ENCODE measurements at places on chromosomes 7 and 10.

DNA sequence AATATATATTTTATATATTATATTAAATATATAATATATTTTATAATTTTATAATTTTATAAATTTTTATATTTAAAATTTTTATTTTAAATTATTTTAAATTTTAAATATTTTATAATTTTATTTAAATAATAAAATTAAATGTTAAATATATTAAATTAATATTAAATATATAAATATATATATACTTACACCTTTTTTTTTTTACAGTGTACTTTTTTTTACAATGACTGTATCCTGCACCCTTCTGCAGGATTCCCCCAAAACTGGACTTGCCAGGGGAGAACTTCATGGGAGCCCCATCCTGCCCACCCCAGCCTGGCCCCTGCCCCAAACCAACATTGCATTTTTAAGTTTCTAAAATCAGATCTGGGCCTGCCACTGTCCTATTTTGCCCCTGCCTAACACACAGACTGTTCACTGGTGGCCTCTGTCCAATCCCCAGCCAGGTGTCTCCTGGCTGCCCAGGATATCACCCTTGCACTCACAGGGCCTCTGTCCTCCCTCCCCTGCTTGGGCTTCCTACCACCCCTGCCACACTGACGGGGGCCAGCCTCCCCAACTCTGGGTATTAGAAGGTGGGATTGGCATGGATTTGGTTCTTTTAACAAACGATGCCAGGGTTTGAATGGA is 138.0 kb downstream of the ADCY1 start:
- DNase-seq, result no peak

DNA sequence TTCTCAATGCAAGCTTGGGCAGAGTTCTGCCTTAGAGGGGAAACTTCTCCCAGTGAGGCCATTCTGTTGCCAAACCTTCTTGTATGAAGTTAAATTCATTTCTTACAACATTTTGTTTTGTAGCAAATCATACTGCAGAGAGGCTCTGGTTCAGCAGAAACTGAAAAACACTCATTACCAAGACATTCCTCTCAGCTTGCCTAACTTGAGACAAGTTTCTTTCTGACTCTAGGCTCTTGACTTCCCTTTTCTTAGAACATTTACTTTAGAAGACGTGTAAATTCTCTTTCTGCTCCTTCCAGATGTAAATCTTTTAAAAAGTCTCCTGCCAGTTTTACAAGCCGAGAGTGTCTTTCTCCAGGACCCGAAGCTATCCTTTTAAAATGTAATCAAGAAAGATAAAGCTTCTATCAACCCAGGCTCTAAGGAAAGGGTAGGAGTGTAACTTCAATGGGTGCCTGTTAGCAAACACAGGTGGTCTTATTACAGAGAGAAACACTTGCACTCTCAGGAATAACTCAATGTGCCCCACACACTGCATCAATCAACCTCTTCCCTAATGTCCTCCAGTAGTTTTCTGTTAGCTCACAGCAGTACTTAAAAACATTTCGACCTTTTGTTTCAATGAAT is 80.5 kb upstream of the TAS2R16 start:
- DNase-seq, result no peak

DNA sequence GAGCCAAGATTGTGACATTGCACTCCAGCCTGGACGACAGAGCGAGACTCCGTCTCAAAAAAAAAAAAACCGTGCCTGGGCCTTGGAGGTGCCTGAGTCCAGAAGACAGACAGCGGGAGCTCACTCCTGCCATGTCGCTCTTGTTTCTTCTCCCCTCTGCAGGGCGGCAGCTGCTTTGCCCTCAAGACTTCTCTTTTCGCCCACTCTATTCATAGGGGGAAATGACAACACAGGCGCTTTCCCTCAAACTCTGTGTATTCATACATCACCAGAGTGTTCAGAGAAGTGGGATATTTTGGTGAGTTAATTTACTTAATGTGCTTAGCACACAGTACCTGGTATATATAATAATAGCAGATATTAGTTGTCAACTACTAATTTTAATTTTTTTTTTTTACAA is 44.5 kb downstream of the FOXK1 start:
- DNase-seq, result no peak

DNA sequence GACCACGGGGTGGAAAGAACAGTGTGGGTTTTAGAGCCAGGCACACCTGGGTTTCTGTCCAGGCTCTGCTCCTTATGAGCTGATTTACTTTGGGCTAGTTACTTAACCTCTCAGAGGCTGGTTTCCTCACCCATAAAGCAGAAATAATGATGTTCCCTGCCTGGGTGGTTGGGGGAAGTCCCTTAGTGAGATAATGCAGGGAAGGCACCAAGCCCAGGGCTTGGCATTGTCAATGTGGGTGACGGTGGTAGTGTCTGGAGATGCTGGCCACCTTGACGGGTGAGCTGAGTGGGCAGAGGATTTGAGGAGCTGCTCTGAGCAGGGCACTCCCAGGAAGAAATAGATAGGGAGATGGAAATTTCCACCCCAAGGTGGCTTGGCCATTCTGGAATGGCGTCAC is 65.2 kb downstream of the SH2D4B start:
- DNase-seq, result no peak

DNA sequence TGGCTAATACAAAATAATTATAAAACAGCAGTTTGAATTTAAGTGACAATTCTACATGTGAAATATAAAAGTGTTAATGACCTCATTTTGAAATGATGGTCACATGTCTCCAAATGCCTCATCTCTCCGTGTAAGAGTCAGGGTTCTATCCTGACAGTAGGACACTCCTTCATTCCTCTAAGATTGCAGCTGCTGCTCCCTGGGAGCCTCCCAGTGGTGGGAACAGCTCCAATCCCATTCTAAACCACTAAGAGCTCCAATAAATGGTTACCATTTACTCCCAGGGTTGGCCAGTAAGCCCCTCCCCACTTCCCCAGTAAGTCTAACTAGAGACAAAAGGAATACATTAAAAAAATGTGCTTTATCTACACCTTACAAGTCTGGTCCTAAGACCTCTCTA is 344.6 kb upstream of the AOAH start:
- no peak for DNase-seq

GRCh38 chr10:80443531-80443974 is 10.6 kb upstream of the TSPAN14 start:
- DNase-seq, result no peak

DNA sequence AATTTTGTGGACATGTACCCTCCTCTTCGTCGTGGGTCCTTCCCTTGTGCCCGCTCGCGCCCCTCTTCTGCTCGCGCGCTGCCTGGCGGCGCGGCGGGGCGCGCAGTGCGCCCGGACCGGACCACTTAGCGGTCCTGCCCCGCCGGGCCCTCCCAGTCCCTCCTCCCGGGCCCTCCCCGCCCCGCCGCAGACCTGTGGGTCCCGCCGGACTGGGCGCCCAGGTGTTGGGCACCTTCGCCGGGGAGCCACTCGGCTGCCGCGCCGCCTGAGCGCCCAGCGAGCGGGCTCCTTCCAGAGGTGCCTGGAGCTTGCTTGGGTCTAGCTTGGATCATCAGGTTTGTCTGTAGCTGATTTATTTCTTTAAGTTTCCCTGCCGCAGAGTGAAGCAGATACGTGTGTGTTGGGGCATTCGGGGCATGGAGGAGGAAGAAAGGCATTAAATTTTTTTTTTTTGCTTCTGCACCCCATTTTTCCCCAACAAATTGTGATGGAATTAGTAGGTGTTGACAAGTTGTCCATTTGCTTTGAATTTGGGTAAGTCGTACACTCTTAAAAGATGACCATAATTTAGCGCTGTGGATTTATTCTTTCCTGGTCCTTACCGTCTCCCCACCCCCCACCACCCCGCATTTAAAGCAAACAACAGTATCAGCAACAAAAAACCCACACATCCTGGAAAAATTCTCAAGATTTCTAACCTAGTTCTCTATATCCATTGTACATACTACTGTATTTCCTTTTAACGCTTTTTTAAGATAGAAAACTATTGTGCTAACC is 905 bp downstream of the C1GALT1 start:
- no peak for DNase-seq

DNA sequence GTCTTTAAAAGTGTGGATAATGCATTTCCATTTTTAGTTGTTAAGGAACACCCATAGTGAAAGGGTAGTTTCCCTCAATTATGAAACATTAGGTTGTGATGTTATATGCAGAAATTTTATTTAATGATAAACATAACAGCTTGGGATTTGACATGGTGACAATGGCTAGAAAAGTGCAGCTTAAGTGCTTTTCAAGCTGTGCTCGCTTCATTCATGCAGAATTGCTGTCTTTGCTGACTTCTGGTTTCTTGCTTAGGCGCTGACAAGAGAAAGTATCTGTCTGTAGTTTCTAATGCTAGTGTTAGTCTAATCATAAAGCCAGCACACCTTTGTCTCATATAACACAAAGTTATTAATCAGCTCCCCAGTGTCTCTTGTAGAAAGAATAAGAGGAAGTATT is 170.0 kb downstream of the ARL5B start:
- no peak for DNase-seq

GRCh38 chr7:130409712-130410072 is 29.4 kb downstream of the CPA1 start:
- DNase-seq, result no peak

DNA sequence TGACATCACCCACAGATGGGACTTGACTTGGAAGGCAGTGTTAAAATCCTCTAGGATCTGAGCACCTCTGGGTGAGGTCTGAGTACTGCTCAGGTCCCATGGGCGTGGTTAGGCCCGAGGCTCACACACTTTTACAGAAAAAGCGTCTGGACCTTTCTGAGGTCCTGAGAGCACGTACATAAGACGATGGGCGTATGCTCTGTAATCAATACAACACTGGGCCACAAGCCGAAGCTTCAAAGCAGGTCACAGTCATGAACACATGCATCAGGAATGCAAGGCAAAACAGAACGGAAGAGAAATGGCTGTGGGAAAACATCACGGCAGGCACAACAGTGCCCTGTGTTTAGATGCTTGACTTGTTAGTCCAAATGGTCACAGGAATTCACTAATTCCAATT is 112.2 kb downstream of the LARP4B start:
- no peak for DNase-seq

- no peak for DNase-seq
These were observed 64.6 kb downstream of the KLF6 start for GRCh38 chr10:3720228-3721019.

DNA sequence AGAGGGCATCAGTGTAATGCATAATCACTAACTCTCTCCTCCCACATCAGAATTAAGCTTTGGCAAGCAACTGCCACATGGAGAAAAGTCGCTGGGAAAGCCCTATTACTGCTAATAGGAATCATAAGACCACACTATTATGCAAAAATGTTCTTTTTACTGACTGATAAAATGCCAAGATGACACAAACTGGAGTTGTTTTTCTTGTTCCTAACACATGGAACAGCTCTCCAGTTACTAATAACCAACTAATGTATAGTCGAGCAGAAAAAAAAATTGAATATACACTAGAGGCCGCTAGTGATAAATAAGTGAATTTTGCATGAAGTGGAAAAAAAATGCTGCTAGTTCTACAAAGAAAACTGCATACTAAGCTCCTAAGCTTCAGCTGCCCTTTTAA is 165.6 kb downstream of the TPK1 start:
- no peak for DNase-seq

GRCh38 chr10:32077896-32078485 is 21.8 kb upstream of the KIF5B start:
- no peak for DNase-seq

DNA sequence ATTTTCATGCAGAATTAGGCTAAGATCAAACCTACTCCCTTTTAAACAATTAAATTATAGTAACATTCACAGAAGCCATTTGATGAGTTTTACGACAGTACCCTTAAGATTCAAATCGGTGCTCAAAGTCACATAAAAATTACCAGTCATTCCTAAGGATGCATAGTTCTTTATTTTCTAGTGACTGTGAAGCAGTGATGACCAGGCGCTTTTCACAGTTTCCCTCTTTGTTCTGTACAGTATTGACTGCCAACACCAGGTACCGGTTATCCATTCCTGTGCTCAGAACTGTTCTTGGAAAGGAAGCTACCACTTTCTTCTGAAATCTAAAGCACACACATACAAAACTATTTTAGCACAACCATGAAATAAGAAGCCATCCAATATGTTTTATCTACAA is 1.9 kb downstream of the DNA2 start:
- no peak for DNase-seq

DNA sequence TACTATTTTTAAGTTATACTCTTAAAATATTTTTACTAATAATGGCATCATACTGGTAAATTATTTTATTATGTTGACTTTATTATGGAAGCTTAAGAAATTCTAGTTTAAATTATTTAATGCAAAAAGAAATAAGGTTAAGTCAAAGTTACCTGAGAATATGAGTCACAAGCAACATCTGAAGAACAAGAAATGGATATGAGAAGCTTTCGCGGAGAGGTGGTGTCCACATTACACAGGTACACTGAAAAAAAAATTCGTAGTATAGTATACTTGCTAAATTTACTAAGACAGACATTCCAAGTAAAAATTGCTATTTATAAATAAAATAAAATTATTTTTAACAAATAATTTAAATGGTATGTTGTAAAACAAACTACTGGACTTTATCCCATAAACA is 143.8 kb downstream of the AVL9 start:
- no peak for DNase-seq

GRCh38 chr10:98267894-98268693 is at the start of gene LOXL4:
Gene LOXL4 (minus strand): TSS chr10:98268194. CDS start chr10:98263019, 5,175 bp downstream.
- DNase-seq, result no peak

DNA sequence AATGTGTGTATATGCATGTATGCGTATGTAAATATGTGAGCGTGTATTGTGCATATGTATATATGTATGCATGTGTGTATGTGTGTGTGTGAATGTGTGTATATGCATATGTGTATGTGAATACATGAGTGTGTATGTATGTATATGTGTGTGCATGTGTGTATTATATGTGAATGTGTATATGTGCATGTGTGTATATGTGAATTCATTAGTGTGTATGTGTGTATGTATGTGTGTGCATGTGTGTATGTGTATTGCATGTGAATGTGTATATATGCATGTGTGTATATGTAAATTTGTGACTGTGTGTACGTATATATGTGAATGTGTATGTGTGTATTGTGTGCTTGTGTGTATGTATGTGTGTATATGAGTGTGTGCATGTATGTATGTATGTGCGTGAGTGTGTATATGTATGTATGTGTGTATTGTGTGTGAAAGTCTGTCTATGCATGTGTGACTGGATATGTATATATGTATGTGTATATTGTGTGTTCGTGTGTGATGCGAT is 455.9 kb downstream of the TYW1 start:
- DNase-seq, result no peak

- no peak for DNase-seq
These were observed 660 bp downstream of the VCL start for GRCh38 chr10:73998623-73998928.

DNA sequence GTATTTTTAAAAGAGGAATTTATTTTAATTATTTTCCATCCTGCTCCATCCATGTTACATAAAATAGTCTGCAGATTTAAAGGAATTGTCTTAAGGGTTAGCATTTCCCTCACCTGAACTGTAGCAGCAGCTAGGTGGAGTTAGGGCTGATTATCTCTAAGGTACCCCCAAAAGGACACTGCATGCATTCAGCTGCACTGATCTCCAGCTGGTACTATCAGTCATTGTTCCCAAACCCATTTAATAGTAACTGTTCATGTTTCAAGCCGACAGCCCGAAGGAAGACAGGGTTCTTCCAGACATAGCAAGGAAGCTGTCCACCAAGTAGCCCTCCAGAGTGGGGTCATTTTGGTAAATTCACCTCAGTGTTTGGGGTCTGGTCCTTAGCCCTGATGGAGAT is 48.7 kb downstream of the FAM171A1 start:
- DNase-seq, result no peak

- no peak for DNase-seq
These were observed 136.4 kb upstream of the ASAH2 start for GRCh38 chr10:50387732-50388073.

GRCh38 chr7:69738396-69738951 is 140.2 kb downstream of the AUTS2 start:
- DNase-seq, result no peak

Measured in stimulated activated CD8-positive, alpha-beta memory T cell treated with anti-CD3 and anti-CD28 coated beads, Interleukin-7, amount 100 ng/mL, for 1 hour (primary cell).